Nucleus accumbens (tissue), 56 donors: ENCODE measurements at places on chromosomes 12 and 14.

DNA sequence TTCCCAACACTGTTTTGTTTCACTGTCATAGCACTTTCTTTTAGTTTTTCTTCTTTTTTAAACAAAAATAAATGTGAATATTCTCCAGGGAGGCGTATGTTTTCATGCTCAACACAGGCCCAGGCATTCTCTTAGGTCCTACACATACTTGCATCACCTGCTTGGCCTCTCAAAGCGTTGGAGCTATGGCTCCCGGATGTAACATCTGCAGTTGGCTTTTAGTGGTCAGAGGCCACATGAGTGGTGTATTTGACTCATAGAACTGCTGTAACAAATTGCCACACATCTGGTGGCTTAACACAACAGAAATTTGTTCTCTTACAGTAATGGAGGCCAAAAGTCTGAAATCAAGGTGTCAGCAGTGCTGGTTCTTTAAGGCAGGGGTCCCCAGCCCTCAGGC lies 44.6 kb upstream of the VRK1 start:
- DNase-seq: no peak

DNA sequence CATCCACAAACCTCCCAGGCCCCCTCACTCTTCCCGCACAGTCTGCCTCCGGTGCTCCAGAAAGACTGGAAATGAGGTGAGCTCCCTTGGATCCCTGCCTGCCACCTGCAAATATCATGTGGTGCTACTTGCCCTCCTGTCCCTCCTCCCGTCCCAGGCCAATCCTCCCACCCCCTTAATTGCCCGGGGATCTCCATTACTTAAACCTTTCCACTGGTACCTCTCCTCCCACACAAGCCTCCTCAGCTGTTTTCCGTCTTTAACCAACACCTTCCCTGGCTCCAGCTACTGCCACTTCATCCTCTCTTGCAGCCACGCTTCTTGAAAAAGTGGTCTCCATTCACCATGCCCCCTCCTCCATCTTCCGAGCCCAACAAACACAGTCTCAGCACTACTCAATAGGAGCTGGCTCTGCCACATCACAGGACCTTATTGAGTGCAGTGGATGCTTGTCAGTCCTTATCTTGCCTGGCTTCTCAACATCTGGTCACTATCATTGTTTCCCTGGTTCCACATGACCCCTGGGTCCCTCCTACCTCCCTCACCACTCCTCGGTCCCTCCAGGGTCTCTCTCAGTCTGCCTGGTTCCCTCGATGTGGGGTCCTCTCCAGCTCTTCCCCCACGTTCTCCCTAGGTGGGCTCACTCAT lies 11.5 kb downstream of the FAIM2 start:
- DNase-seq: no peak

DNA sequence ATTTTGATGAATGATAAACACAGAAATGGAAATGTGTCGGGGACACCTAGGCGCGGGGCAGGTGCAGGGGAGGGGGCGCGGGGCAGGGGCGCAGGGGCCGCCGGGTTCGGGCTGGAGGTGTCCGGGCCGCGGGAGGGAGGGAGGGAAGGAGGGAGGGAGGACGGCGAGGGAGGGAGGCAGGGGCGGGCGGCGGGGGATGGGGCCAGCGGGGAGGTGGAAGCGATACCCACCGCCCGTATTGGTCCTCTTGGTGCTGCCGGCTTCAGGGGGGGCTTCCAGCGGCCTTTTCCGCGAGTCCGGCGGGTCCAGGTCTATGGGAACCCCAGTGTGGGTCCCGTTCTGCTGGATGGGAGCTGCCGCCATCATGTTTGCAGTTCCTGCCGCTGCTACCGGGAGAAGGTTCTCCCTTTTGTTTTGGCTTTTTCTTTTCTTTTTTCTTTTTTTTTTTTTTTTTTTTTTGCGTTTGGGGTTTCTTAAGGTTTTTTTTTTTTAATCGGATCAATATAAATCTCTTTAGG lies 703 bp downstream of the NOVA1 start:
- DNase-seq: peak; percentile 45

DNA sequence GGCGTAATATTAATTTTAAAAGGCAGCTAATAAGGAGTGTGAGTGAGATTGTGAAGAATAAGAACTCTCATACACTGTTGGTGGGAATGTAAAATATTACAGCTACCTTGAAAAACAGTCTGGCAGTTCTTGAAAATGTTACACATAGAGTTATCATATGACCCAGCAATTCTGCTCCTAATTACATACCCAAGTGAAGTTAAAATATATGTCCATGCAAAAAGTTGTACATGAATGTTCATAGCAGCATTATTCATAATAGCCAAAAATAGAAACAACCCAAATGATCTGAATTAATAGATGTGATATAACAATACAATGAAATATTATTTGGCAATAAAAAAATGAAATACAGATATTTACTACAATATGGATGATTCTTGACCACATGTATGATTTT lies 68.2 kb downstream of the RASSF8 start:
- DNase-seq: no peak

DNA sequence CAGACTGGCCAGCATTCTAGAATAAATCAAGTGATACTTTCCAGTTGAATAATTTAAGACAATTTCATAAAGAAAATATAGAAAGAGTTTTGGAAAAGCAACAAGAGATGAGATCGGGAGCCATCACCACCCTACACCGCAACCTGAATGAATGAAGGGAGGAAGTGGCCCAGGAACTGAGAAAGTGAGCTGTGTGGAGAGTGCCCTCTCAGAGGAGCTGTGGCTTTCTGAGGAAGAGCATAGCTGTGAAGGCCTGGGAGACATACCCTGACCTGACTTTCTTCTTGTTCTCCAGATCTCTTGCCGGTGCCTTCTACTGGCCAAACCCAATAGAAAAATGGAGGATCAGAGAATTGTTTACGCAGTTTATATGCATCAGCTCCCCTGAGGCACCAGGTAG lies 79.3 kb upstream of the TSPAN8 start:
- DNase-seq: no peak

GRCh38 chr12:6199531-6200255 lies 507 bp upstream of the CD9 start:
- no peak for DNase-seq

GRCh38 chr14:95910628-95911027 lies 34.0 kb downstream of the TUNAR start:
- no peak for DNase-seq

DNA sequence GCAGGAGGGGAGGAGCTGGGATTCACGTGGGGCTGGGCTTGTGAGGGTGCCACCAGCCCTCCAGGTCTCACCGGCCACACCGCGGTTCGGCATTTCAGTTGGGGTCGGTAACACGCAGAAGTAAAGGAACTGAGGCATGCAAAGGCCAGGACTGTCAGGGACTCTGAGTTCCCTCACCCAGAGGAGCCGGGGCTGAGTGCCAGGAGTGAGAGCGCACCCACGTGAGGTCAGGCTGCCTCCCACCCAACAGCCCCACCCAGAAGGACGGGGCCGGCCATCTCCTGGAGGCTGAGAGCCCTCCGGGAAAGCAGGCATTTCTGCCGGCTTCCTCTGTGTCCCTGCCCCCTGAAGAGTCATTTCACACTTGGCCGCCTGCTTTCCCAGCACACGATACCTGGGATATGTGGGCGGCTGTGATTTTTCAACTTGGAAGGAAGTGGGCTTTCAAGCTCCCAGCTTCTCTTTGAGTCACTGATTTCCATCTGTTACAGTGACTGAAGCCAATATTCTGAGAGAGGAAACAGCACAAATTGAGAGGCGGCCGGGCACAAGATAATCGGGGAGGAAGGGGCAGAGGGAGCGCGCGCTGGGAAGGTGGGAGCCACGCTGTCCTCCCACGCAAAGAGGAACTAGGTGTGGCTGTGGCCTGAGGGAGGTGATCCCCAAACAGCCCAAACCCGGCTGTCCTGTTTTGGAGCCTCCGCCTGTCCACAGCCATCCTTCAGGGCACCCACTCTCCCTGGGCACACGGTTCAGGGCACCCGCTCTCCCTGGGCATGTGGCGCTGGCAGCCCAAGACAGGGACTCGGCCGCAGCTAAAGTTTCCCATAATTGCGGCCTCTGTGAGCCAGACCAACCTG lies 19.0 kb downstream of the GALNT9 start:
- DNase-seq: no peak

- DNase-seq: no peak
Observed at GRCh38 chr14:25003537-25003936, 46.4 kb downstream of the STXBP6 start.

DNA sequence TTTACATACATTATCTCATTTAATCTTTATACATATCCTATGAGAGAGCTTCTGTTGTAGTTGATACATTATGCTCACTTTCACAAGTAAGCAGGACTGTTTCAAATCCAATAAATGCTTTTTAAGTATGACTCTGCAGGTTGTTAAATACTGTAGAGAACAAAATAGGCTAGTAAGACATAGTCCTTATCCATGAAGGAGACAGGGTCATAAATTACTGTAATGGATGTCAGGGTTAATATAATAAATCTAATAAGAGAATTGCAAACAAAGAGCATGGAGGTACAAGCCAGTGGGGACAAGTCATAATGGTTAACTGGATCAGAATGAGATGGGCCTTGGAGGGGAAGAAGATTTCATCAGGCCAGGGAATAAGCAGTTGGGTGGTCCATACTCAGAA lies 303.8 kb upstream of the RGS6 start:
- DNase-seq: no peak

DNA sequence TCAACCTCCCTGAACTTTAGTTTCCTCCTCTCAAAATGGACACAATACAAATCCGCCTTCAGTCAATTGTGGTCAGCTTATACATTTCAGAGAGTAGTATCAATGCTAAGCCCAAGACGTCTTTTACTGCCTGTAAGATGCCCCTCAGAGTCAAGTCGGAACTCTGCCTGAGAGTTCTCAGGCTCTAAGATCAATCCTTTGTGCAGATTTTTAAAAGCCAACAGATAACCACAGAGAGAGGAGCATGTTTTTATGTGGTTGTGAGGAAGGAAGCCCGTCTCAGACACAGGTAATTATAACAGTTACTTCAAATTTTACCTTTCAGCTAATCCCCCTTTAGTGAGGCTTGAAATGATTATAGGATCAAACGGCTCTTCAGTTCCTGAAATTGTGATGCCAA lies 91.6 kb downstream of the HELB start:
- no peak for DNase-seq

DNA sequence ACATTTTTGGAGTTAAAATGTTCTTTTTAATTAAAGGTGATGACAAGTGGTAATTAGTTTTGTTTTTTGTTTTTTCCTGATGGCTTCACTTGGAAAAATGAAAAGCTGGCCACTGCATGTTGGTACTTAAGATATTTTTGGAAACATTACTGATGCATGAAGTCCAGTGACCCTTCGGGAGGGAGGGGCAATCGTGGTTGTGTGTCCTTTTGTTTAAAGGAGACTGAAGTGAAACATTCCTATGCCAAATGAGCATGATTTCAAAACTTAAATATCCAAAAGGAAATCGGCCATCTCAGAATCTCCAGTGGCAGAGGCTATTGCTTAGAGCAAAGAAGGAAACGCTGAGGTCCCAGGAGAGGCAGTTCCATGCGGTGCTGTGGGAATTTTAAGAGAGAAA lies 20.1 kb downstream of the LTBP2 start:
- DNase-seq: no peak

DNA sequence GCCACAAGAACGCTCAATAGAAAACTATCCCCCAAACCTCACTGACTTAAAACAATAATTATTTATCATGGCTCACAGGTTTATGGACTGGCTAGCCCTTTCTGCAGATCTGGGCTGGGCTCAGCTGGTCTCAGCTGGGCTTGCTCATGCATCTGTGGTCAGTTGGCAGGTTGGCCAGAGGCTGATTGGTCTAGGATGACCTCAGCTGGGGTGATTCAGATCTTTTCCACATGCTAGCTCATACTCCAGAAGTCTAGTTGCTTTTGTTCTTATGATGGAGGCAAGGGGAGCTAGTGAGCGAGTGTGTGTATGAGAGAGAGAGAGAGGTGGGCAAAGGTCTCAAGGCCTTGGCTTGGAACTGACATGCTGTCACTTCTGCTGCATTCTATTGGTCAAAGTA lies 181.2 kb upstream of the NRXN3 start:
- DNase-seq: peak; percentile 54

DNA sequence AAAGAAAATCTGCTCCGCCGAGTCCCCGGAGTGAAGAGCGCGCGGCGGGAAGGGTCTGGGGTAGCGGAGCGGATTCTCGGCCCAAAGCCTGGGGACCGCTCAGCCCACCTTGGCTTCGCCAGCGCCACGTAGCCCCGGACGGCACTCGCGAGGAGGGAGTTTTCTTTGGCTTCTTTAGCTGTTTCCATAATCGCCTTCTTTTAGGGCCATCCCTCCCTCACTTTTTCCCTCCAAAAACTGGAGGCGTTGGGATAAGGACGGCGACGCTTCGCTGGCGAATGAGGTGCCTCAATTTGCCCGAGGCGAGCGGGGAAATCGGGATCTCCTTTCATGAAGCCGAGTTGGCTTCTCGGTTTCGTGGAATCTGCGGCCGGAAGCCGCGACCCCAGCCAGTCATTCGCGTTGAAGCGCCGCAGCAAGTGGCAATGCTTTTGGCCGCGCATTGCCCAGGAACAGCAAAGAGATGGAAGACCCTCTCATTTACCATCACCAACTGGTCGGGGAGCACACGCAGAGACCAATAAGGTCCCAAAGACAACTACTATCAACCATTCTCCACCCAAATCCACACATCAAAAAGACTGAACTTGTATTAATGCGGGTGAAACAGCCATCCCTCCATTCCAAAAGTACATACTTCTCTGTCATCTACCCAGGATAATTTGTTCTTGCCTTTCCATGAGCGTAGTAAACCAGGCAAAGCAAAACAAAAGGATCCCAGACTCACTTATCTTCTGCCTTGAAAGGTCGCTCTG lies 8.4 kb upstream of the SIX1 start:
- no peak for DNase-seq

GRCh38 chr12:128969480-128970055 lies 116.3 kb downstream of the GLT1D1 start:
- DNase-seq: peak; percentile 67

DNA sequence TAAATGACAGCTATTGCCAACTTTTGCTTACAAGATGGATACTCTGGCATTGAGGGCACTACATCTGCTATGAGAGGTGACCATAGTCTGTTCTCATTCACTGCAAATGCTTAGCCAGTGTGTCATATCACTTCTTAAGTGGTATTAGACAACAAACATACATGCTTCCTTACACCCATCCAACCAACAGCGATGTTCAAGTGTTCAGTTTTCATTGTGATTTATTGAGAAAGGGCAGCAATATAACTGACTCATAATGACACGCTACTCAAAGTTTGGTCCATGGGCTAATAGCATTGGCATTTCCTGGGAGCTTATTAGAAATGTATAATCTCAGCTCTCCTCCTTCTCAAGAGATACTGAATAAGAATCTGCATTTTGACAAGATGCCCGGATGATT lies 181.7 kb downstream of the NPAS3 start:
- DNase-seq: no peak

GRCh38 chr12:704516-705242 lies 41.4 kb upstream of the NINJ2 start:
- DNase-seq: no peak

GRCh38 chr14:23396126-23396525 lies 11.9 kb downstream of the MYH6 start:
- no peak for DNase-seq
